Pulmonary artery endothelial cell (primary cell): ENCODE measurements at places on chromosomes 3 and 15. TPM values are rescaled to one million over a fixed set of nuclear protein-coding genes. Genes with fewer than 3 reads are reported as not detected.

Gene SLC27A2
- total RNA-seq = 0.11 TPM in 1 of 2 replicates, not detected in the other

Gene PAQR5
- 0.07 and 0.13 TPM in 2 replicates for total RNA-seq

Gene CYP1A2
- total RNA-seq = not detected in 2 replicates

Gene PTX3
- 1,084 and 1,117 TPM in 2 replicates for total RNA-seq
